ENCODE measurements at places on chromosomes 7 and 10.

- peak; percentile 1 for DNase-seq
Observed at GRCh38 chr10:24168258-24169170, 40.4 kb upstream of the KIAA1217 start.

- no peak for DNase-seq
Observed at GRCh38 chr7:25877802-25878789, 273.9 kb upstream of the NFE2L3 start.

DNA sequence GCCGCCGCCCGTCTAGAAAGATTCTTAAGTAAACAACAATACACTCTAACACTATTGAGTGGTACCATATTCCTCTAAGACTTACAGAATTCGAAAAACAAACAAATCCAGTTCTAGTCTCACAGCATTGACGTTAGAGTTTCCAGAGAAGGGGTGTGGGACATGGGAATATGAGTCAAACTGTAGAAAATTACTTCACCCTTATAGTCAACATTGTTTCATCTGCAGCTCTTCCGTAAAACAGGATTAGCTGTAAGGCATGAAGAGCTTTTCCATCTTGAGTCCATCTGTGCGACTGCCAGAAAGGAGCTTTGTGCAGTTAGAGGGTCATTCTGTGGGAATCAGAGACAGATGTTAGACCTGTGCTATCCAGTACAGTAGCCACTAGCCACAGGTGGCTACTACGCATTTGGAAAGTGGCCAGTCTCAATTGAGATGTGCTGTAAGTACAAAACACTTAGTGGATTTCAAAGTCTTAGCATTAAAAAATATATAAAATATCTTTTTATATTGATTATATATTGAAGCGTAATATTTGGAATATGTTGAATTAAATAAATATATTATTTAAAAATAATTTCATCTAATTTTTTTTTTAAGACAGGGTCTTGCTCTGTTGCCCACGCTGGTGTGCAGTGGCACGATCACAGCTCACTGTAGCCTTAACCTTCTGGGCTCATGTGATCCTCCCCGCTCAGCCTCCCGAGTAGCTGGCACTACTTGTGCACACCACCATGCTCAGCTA lies 79.8 kb upstream of the MPP7 start:
- DNase-seq = peak; percentile 86

DNA sequence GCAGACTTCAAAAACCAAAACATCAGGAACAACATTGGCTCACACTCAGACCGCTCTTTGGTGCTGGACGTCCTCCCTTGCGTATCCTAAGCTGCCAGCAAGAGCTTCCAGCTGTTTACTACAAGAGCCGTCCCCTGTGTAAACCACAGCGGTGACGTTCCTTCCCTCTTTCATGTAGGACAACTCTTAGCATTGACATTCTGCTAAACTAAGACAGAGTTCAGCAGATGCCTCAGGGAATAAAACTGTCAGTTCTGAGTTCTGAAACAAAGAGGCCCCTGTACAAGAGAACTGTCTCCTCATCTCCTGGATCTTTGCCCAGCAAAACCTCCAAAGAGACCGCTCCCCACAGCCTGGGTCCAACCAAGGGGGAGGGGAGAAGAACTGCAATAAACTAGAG lies 57.8 kb upstream of the OPALIN start:
- DNase-seq = no peak

DNA sequence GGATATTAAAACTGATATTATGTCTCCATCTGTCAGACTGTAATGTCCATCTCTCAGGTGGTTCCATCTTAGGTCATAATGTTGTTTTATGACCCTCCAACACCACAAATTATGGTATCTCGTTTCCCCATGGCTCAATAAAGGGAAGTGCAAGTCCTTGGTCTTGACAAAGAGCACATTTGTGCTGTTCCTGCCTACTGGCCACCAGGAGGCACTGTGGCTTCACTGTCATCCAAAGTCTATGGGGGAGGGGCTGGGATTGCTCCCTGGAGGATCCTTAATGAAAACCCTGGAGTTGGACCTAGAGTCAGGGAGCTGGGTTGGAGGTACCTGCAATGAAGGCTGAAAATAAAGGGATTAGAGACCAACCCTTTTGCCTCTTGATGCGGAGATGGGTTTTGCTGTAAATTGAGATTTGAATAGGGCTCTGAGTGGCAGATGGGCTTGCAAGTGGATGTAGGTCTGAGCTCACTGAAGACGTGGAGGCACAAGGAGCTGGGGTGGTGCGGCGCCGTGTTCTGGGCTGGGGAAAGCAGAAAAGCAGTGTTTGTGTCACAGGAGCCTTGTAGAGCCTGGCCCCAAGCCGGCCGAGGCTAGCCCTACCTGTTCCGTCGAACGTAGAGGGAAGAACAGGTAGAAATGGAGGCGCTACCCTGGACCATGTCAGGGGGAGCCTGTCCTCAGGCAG lies 180.5 kb upstream of the PRSS58 start:
- DNase-seq = peak; percentile 35

GRCh38 chr10:59748834-59749233 lies 4.4 kb downstream of the MRLN start:
- DNase-seq = no peak

DNA sequence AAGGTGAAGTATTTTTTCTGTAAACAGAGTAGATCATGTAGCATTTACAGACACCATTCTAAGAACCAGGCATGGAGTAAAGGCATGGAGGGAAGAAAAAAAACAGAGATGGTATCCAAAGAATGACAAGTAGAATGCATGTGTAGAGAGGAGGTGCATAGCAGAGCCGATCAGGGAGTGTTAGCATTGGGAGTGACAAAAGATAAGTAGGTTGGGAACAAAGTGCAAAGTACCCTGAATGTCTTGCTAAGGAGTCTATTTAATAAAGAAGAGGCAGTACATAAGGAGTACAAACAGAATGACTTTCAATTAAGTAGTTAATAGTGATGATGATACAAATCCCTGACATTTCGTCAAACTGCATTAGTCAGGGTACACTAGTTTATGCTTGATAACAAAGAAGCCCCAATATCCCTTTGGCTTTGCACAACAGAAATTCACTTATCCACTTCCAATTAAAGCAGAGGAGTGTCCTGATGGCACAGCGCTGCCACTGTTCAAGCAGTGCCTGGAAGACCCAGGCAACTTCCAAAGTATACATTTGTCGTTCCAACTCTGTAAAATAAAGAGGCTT lies 371.5 kb downstream of the TNS3 start:
- DNase-seq = no peak

DNA sequence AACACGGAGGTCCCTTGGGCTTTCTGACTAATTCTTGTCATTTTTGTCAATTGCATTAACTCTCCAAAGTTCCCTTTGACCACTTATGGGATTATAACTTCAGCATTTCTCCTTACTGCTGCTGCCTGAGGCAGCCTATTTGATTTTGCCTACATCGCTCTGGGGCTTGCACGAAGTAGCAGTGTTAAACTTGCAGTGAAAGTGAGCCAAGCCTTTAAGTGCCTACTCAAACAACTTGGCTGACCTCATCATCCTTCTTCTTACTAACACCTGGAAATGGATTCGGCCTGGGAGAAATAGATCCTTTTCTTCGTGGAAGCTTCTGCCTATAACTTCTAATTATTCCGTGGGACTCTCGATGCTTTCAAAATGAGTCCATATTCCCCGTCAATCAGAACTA lies 76.6 kb downstream of the DGKB start:
- DNase-seq = no peak

DNA sequence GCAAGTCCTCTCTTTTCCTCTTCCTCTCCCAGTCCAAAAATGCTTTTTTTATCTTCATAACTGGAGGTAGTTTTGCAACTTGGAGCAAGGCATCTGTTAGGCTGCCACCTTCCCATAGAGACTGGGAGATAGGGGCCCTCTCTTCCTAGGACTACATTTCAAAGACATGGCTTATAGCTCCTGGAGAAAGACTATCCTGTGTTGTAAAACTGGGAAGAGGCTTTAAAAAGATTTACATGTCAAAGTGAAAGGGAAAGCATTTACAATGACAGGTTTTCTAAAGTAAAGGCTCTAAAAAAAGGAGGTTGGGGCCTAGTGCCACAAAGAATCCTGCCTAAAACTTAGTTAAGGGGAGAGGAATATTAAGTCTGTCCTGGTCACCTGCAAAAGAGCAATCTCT lies 82.2 kb upstream of the SEMA3E start:
- no peak for DNase-seq

GRCh38 chr10:26550774-26551526 lies 112.8 kb downstream of the APBB1IP start:
- no peak for DNase-seq

- DNase-seq = no peak
Observed at GRCh38 chr7:71787513-71787912, 624.6 kb downstream of the CALN1 start.

DNA sequence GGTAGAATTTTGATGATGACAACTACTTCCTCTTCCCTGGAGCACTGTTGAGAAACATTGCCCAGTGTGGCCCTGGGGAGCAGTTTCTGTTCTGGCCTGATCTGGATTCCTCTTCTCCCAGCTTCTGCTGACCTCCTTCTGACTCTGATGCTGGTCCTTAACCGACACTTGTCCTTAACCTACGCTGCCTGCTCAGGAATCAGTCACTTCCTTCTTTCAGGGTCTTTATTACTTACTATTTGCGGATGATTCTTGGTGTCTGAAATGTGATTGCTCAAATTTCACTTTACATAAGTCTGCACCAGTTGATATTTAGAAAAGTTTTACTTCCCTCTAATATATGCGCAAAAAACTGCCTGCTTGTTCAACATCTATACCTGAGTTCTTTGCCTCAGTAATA lies 164.1 kb downstream of the PTEN start:
- DNase-seq = peak; percentile 4

GRCh38 chr7:108266491-108266890 lies 136.3 kb upstream of the LAMB4 start:
- no peak for DNase-seq

DNA sequence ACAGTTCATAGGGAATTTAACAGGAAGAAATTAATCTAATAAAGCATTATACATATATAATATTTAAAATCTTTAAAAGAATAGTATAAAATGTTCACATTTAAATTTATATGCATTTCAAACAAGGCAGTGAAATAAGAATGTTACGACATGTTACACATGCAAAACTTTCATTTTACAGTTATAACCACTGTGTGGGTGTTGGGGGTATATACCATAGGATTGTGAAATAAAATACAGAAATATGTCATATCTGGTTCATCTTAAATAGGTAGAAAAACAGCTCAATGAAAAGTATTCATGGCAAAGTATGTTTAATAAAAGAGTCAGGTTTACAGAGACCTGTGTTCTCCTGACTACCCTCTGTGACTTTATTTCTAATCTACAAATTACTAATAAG lies 45.6 kb downstream of the CHCHD3 start:
- DNase-seq = no peak

DNA sequence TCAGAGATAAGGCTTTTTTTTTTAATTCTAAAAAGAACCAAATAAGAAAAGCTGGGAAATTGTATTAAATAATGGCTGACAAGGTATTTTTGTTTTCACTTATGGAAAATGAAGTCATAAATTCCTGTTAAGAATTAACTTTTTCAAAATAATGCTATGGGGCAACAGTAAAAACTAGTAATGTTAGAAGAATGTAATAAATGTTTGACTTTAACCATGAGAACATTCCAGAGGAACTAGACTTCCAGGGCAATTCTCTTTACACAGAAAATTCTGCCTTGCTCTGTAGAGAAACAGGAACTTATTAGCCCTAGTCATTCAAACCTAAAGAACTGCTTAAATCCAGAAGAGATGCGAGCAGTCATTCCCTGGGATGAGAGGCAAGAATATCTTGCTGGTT lies 571.1 kb downstream of the IPMK start:
- DNase-seq = peak; percentile 89

DNA sequence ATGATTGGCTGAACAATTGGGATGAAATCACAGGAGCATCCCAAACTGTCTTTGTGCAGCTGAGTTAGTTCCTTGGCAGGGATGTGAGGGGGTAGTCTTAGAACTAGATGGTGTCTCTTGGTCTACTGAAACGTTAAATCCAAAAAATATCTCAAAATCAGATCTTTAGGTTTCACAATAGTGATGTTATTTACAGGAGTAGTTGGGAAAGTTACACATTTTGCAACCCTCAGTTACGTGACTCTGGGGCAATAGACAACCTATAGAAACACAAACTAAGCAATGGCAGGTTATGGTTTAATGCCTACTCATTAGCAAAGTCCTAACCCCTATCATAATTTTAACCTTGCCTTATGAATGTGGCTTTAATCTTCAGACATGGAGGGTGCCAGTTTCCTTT lies 24.0 kb downstream of the PKD1L1 start:
- no peak for DNase-seq

- DNase-seq = no peak
Observed at GRCh38 chr7:100211342-100211780, 8.4 kb upstream of the PVRIG start.

- no peak for DNase-seq
Observed at GRCh38 chr7:149456506-149457421, 4.1 kb downstream of the ZNF777 start.

GRCh38 chr7:12383377-12383776 lies 20.3 kb downstream of the VWDE start:
- DNase-seq = no peak

DNA sequence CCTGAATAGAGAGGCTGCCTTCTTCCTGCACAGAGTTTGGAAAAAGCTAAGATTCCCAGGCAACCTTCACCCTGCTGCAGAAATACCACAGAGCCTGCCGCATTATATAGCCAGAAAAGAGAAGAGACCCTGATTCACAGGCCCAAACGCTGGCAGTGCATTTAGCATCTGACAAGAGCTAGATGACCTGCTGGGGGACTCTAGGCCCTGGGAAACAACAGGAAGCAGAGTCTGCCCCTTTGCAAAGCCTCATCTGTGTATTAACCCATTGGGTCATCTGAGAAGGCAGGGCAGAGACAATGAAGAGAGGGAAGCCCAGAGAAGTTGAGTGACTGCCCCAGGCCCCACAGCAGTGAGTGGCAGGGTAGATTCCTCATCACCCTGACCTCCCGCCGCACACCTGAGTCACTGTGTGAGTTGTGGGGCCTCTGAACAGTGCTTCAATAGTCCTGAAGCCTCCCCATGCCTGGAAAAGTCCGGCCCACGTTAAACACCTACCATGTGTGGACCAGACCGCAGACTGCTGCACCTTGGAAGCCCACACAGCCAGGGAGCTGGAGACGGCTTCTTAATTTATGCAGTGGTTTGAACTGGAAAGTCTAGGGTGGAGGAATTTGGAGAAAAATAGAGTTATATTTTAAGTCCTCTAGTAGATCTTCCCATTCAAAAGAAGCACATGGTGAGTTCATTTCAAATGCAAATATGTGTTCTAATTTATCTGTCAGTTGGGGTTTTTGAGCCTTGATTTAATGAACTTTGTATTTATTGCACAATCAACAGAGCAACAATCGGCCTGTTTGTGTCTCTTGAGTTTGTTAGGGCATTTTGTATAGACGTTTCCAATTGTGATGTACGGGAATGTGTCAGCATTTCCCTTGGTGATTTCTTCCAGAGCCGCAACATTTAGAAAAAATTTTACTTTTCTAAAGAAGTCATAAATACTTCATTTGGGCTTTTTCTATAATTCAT lies 80.4 kb upstream of the GPR26 start:
- no peak for DNase-seq
